ENCODE measurements at places on chromosomes 1 and 21. TPM values are rescaled to one million over a fixed set of nuclear protein-coding genes. Genes with fewer than 3 reads are reported as not detected.

Gene CLIC6
- not detected for total RNA-seq

Gene SLC30A7
- 37.6 TPM for total RNA-seq

Gene SAMSN1
- total RNA-seq: 0.09 TPM

Gene SH2D2A
- not detected for total RNA-seq

Gene MAD2L2
- 30.1 TPM for total RNA-seq

Measured in dermis lymphatic vessel endothelial cell (primary cell).